Type B pancreatic cell (in vitro differentiated cells): ENCODE measurements at places on chromosomes 5 and 9. TPM values are rescaled to one million over a fixed set of nuclear protein-coding genes. Genes with fewer than 3 reads are reported as not detected.

GRCh38 chr9:16727452-16728136 is 142.9 kb downstream of the BNC2 start:
- H3K36me3 ChIP-seq: no peaks in the 10 kb centered on the region
- peak overlapping the region; percentile 93 for H3K27ac ChIP-seq
- H3K4me3 ChIP-seq: peak overlapping the region; percentile 95
- H3K4me1 ChIP-seq: peaks cover 54% of the 10 kb centered on the region

DNA sequence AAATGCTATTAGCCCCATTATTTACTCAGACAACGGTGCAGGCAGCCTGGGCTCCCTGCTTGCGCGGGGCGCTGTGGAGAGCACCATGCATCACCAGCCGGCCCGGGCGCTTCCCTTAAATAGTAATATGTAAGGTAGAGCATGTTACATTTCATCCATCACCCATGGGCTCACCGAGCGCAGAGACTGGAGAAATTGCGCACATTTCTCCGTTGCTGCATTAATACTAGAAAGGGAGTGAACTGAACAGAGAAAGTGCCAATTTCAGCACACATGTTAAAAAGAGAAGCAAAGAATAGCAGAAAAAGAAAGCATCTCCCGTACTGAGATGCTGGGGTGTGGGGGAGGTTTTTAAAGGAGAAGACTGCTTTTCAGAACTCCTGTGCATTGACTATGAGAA is 400.3 kb downstream of the ZSWIM6 start:
- DNase-seq: no peak
- no peak overlapping the region for H3K27ac ChIP-seq
- peaks cover 33% of the 10 kb centered on the region for H3K4me1 ChIP-seq
- no peak overlapping the region for H3K4me3 ChIP-seq
- no peaks in the 10 kb centered on the region for H3K36me3 ChIP-seq

- H3K4me1 ChIP-seq: peaks cover 19% of the 10 kb centered on the region
- H3K36me3 ChIP-seq: peaks cover 7% of the 10 kb centered on the region
- H3K27me3 ChIP-seq: no peaks in the 10 kb centered on the region
- H3K4me3 ChIP-seq: peak overlapping the region; percentile 21
- no peak overlapping the region for H3K27ac ChIP-seq
Observed at GRCh38 chr5:38532165-38532669, 24.2 kb downstream of the LIFR start.

DNA sequence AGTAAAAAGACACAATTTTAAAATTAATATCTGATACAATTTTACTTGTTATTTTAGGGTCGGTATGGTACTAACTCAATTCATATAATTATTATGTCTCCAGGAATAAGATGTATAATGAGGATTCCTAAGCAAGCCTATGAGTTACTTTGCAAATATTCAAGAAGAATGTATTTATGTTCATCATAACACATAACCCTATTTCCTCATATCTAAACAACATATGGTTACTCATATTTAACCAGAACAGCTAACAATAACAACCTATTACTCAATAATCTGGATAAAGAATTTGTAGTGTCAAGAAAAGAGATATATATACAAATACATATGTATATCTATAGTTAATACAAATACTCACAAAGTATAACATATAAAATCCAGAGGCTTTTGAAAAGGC is 285.9 kb downstream of the ARL15 start:
- H3K4me1 ChIP-seq: no peaks in the 10 kb centered on the region
- no peaks in the 10 kb centered on the region for H3K36me3 ChIP-seq
- no peak overlapping the region for H3K27ac ChIP-seq
- no peak for DNase-seq
- no peak overlapping the region for H3K4me3 ChIP-seq

DNA sequence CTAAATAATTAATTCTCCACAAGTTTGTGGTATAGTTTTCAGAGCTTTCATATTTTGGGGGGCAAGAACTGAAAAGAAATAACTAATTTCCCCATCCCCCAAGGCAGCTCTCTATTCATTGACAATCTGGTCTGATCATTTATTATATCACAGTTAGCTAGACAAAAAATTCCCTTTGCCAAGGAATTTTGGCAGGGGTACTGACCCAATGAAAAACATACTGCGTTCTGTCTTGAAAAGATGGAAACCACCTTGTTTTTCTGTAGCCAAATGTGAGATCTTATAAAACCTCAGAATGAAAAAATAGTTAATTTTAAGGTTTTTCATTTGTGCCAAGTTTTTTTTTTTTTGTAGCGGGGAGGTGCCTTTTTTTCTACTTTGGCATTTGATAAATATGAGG is 1008.9 kb downstream of the EFNA5 start:
- H3K4me3 ChIP-seq: no peak overlapping the region
- no peaks in the 10 kb centered on the region for H3K36me3 ChIP-seq
- no peak for DNase-seq
- peaks cover 6% of the 10 kb centered on the region for H3K4me1 ChIP-seq
- no peak overlapping the region for H3K27ac ChIP-seq

GRCh38 chr5:127959152-127959764 is 124.3 kb upstream of the SLC12A2 start:
- H3K4me1 ChIP-seq: peaks cover 42% of the 10 kb centered on the region
- H3K27ac ChIP-seq: peak overlapping the region; percentile 34
- no peaks in the 10 kb centered on the region for H3K36me3 ChIP-seq
- no peaks in the 10 kb centered on the region for H3K27me3 ChIP-seq

DNA sequence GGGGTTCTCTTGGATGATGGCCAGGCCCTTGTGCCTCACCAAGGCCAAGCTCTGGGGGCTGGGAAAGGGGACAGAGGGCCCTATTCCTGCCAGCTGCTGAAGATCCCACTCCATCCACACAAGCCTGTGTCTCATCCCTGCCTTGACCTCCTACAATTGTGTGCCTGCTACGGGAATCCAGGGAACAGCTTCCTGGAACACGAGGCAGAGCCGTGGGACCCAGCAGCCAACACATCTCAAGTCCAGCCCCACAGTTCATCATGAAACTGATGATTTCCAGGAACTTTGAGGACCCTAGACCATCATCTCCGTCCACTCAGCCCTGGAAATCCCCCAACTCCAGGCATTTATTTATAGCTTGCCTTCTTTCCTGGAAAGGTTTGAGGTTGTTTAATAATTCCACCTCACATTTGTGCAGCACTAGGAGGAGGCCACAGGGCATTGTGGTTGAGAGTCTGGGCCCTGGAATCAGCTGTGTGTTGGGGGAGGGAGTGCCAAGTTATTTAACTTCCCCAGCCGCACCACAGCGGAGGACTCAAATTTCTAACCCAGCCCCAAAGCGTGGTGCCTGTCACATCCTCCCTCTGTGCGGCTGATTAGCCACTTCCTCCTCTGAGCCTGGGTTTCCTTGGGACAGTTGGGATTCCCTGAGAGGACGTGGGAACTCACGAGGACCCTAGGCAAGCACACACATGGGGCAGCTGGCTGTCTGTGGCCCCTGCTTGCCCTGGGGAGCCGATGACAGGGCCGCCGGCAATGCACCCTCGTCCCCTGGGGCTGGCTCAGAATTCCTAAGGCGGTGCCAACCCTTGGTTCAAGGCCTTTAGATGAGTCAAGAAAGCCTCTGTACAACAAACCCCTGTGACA is 58.2 kb upstream of the GGTA1 start:
- peaks cover 27% of the 10 kb centered on the region for H3K4me1 ChIP-seq
- no peak for DNase-seq
- H3K36me3 ChIP-seq: no peaks in the 10 kb centered on the region
- peak overlapping the region; percentile 25 for H3K4me3 ChIP-seq
- peak overlapping the region; percentile 56 for H3K27ac ChIP-seq

DNA sequence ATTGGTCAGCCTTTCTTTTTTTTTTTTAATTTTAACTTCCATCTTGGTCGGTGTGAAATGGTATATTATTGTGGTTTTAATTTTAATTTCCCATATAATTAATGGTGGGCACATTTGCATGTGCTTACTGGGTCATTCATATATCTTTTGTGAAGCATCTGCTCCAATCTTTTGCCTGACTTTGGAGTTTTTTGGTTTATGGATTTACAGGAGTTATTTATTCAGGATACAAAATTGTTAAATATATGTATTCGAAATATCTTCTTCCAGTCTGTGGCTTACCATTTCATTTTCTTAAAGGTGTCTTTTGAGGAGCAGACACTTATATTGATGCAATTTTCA is 682 bp upstream of the RIGI start:
- peaks cover 10% of the 10 kb centered on the region for H3K4me1 ChIP-seq
- H3K4me3 ChIP-seq: peak overlapping the region; percentile 94
- no peak for DNase-seq
- no peaks in the 10 kb centered on the region for H3K27me3 ChIP-seq
- peak overlapping the region; percentile 90 for H3K27ac ChIP-seq

The ACTBL2 gene
- not detected in 2 replicates for total RNA-seq

The ADAMTS19 gene
- 9.3 and 12.7 TPM in 2 replicates for total RNA-seq

The OR1J2 gene
- not detected in 2 replicates for total RNA-seq

The PCSK5 gene
- total RNA-seq: 25.4 and 30.7 TPM in 2 replicates
